ENCODE measurements at places on chromosomes 5 and 9. TPM values are rescaled to one million over a fixed set of nuclear protein-coding genes. Genes with fewer than 3 reads are reported as not detected.
A peak's percentile ranks its signal among the peaks of the same experiment; 100 is the strongest.

Gene MSANTD3
- 21.3 TPM for total RNA-seq

Gene NIM1K
- total RNA-seq = 0.70 TPM

Gene PDLIM4
- 1.4 TPM for total RNA-seq

GRCh38 chr9:92948038-92948534 is 763 bp downstream of the FGD3 start:
- DNase-seq = no peak

DNA sequence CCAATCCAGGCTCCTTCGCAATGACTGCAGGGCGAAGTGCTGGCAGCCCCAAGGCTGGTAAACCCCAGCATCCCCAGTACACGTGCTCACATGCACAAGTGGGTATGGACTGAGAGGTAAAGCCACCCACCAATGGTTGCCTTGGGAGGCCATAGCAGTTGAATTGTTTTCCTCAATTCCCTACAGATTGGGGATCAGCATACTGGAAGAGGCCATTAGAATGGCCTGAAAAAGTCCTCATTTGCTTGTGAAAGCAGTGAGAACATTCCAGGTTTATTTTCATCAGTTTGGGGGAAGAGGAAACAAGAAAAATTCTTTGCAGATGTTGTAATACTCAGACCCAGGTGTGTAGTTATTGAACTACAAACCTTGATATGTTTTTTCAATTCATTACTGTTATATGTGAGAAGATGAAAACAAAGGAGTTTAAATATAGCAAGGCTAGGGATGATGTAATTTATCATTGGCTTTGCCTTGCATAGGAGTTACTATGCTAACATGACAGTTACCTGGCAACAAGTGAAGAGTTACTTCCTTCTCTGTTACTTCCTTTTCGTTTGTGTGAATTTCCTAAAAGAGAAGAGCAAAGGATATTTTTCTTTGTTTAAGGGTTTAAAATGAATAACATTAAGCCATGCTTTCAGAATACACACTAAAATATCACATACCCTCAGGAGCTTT is 36.4 kb downstream of the MTMR12 start:
- DNase-seq = no peak

DNA sequence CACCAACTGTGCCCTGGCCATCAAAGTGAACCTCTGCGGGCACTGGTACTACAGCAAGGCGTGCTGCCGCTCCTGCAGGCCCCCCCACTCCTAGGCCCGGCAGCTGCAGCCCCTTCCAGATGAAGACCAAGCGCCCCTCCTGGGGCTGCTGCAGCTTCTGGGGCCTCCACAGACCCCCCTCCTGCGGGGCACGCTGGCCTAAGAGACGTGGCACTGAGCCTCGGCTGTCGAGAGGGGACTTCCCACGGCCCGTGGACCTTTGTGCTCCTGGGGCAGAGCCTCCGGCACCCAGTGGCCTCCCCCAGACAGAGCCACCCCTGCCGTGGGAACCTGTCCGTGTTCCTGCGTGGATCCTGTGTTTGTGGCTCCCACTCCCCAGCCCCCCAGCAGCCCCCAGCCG is 34.4 kb downstream of the FAM163B start:
- no peak for DNase-seq

- no peak for DNase-seq
Measured at GRCh38 chr5:95858023-95858461, 35.5 kb upstream of the GLRX start.

DNA sequence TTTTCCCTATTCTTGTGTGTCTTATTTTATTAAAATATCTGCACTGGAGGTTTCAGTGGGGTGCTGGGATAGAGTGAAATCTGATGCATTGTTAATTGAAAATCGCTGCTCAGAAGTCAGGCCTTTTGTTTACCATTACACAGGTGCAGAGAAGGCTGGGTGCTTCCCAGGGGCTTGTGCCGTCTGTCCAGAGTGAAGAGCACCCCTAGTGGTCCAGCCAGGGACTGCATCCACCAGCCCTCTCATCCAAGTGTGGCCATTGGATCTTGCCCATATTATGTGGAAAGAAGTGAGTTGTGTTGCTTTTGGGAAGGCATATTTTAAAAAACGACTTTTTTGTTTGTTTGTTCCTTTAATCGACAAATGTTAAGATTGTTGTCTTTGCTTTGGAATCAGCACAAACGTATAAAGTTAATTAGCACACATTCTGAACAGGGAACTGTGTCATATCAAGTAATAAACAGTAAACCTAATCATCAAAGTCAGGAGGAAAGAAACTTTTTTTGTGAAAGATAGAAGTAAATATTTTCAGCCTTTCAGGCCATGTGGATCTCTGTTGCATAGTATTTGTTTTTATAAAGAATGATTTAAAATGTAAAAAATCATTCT is 315.6 kb downstream of the MTRR start:
- no peak for DNase-seq

DNA sequence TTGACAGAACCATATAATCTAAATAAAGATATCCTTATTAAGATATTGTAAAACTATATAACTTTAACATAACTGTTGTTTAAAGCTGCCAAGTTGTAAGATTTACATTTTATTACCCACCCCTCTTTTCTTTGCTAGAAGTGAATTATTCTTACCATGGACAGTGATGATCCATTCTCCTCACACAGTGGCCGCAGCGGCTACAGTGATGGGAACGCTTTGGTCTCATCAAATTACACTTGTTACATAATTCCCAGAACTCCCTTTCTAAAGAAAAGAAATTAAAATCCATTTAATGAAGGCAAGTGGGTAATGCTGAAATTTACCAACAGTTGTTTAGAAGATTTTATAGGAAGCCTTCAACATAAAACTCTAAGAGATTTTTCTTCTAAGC is 31.2 kb downstream of the ZDHHC21 start:
- DNase-seq = no peak

GRCh38 chr5:5383461-5383860 is 39.0 kb upstream of the ICE1 start:
- no peak for DNase-seq

DNA sequence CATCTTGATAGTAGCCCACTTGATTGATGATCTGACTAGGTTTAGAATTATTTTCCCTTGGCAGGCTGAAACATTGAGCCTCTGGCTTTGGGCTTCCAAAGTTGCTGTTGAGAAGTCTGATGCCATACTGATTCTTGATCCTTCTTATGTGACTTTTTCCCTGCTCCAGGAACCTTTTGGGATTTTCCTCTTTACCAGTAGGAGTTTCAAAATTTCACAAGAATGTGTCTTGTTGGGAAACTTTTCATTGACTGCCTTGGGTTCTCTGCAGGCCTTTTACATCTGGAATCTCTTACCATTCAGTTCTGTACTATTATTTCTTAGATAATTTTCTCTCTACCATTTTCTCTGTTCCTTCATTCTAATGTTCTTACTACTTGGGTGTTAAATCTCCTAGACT is 20.0 kb downstream of the STC2 start:
- no peak for DNase-seq

Gene LEAP2
- 2.7 TPM for total RNA-seq

Gene PIP5K1B
- 3.1 TPM for total RNA-seq

Gene ASPN
- not detected for total RNA-seq

Gene TAS2R1
- not detected for total RNA-seq

DNA sequence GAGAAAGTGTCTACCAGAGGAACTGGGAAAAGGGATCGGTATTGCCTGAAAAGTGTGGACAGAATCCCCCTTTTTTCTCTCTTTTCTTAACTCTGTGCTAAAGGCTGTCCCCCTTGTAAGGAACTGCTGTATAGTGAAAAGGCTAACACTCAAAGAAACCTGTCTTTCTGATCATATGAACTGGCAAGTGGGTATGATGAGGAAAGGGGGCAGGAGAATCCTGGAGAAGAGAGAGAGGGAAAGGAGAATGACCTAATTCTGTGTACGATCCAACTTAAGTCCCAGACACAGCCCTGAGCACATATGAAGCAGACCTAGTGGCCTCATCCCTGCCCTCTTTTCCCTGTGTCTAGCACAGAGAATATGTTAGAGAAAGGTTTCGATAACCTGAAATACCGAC is 967 bp downstream of the ANKRD31 start:
- no peak for DNase-seq

Gene PCDHA7
- not detected for total RNA-seq

DNA sequence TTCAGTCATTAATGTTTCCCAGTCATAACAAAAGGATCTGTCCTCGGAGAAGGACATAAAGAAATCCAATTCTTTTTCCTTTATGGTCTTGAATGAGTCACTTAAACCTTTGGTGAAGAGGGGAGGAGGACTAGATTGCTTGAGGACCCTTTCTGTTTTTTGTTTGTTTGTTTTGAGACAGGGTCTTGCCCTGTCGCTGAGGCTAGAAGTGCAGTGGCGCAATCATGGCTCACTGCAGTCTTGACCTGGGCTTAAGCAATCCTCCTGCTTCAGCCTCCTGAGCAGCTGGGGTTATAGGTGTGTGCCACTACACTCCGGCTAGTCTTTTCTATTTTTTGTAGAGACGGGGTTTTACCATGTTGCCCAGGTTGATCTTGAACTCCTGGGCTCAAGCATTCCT is 12.3 kb downstream of the TIGD6 start:
- no peak for DNase-seq

GRCh38 chr5:124996764-124997077 is 250.3 kb upstream of the ZNF608 start:
- DNase-seq = no peak

Gene PTGDS
- total RNA-seq = 0.49 TPM

- DNase-seq = no peak
Measured at GRCh38 chr9:73155377-73155776, 3.7 kb downstream of the ANXA1 start.

Gene RCL1
- 36.5 TPM for total RNA-seq

GRCh38 chr5:76403766-76404222 is 709 bp downstream of the IQGAP2 start:
- DNase-seq = peak; percentile 63

DNA sequence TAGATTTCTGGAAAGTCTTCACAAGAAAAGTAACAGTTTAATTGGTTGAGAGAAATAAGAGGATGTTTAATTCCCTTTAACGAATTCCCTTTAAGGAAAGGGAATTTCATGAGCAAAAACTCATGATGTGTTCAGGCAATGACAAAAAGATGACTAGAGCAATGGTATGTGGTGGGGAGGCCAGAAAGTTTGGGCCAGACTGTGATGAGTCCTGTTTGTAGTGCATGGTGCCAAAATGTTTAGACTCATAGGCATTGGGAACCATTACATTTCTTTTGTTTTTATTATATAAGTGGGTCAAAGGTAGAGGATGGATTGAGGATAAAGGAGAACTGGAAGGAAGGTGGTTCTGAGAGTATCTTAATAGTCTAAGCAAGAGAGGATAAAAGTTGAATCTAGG is 10.9 kb downstream of the CNTRL start:
- DNase-seq = no peak

GRCh38 chr9:129550199-129550839 is 70.6 kb downstream of the C9orf50 start:
- no peak for DNase-seq

DNA sequence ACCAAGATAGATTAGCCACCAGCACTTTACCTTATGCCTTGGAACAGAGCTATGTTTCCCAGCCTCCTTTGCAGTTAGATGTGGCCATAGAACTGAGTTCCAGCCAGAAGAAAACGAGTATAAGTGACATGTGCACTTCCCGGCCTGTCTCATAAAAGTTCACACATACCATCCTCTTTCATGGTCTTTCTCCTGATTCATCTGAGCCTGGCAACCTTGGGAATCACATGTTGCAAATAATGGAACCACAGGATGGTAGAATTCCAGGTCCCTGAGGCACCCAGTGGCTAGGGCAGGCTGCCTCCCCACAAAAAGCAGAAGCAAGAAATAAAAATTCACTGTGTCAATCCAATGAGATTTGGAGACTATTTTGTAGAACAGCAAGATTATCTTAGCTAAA is 128.1 kb downstream of the PDE4D start:
- DNase-seq = no peak

Gene ADGRD2
- total RNA-seq = not detected

GRCh38 chr5:173302546-173303155 is 25.6 kb downstream of the STC2 start:
- DNase-seq = no peak

DNA sequence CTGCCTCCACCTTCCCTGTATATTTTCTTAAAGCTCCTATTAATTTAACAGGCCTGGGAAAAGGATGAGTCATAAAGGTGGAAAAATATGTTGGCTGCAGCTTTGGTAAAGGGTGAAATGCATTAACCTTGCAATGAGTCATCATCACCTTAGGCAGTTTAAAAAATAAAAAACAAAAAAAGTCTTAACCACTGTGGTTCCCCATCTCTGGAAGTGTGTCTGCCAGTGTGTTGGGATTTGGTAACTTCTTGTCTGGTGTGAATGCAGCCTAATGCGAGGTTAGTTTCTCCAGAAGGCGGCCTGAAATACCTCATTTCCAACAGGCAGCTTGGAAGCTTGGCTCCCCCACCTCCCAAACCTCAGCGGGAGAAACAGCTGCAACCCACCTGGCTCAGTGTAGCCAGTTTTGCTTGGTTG is 265.3 kb upstream of the GAS1 start:
- no peak for DNase-seq

- no peak for DNase-seq
Measured at GRCh38 chr5:148394587-148395019, 10.8 kb downstream of the FBXO38 start.

Gene PFN3
- not detected for total RNA-seq

DNA sequence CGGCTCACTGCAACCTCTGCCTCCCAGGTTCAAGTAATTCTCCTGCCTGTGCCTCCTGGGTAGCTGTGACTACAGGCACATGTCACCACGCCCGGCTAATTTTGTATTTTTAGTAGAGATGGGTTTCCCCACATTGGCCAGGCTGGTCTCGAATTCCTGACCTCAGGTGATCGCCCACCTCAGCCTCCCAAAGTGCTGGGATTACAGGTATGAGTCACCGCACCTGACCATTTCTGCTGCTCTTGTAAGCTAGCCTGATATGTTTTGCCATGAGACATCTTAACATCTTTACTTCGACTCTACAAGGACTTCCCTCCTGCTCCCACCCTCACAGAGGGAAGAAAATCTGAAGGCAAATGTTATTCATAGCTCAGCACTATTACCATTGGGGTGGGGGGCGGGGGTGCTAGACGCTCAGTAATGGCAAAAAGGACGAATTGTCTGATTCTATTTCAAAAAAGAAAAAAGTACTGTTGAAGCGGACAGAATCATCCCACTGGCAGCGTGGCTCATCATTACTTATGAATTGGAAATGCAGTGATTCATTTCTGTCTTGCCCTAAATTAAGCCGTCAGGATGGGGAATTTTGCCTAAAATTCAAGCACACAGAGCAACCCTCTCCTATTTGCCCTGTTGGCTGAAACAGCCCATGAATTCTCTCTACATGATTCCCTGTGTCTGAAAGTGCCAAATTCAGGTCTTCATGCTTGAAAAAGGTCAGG is 46.4 kb upstream of the WWC1 start:
- no peak for DNase-seq

DNA sequence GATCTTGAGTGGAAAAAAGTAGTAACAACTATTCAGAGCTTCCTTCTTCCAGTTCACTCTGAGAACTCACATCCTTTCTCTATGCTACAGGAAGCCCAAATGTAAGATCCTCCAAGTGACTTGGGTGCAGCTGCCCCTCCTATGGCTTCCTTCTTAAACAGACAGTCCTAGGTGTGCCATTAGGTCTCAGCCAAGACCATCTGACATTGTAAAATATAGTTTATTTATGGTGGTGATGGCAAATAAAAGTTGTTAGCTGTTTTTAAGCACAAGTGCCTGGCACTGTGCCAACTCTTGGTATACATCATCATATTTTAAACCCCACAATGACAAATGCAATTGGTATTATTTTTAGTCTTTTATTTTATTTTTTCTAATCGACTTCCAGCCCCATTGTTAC is 58.1 kb downstream of the TMEM252 start:
- DNase-seq = no peak

Data from CD8-positive, alpha-beta memory T cell (primary cell).